ENCODE measurements at places on chromosomes 2 and 18.
A peak's percentile ranks its signal among the peaks of the same experiment; 100 is the strongest.

GRCh38 chr18:14093307-14093915 is 38.8 kb downstream of the ZNF519 start:
- no peak for DNase-seq

DNA sequence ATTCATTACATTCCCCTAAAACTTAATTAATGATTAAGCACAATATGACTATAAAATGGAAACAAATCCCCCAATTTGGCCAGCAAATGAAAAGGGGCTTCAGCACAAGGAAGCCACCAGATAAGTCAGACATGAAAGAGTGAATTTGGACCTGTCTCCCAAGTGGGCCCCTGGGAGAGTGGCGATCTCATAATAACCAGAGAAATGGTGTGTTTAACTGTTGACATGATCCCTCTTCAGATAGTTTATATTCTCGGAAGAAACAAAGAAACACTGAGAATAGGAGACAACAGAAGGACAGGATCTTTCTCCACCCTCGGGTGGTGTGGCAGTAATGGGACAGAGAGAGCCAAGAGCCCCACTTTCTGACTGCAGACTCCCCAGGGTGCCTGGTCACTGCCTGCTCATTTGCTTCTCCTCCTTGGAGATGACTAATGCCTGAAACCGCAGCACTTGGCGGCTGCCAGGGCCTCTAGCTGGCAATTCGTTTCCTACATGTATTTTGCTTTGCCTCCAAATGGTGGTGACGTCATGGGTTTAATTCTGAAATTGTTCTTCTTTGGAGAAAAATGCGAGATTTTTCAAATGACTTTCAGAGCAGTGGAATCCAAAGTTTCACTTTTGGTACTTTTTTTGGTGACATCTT is 46.4 kb upstream of the SPP2 start:
- peak; percentile 4 for DNase-seq

GRCh38 chr18:51611326-51611725 is 413.8 kb upstream of the MEX3C start:
- no peak for DNase-seq

- no peak for DNase-seq
Measured at GRCh38 chr2:98126061-98126460, 39.1 kb downstream of the VWA3B start.

GRCh38 chr18:58080451-58080850 is 36.4 kb downstream of the NEDD4L start:
- no peak for DNase-seq

DNA sequence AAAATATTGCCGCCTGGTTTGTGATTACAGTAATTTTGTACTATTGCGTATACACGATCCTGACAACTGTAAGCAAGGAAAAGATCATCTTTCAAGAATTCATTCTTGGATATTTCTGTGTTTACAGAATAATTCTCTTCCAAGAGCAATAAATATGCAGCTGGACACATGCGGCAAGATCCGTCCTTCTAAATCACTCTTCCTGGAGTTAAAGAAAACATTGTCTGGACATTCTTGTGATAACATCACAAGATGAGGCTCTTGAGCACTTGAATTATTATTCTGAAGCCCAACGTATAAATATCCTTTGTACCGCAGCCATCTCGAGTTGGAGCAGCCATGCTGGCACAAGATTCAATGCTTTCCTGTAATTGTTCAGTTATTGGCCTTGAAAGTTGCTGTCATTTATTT is 9.9 kb downstream of the FHL2 start:
- no peak for DNase-seq

GRCh38 chr2:152335016-152335725 is at the start of gene FMNL2:
TSS of gene FMNL2 (plus strand) at chr2:152335174.
- DNase-seq = peak; percentile 81

DNA sequence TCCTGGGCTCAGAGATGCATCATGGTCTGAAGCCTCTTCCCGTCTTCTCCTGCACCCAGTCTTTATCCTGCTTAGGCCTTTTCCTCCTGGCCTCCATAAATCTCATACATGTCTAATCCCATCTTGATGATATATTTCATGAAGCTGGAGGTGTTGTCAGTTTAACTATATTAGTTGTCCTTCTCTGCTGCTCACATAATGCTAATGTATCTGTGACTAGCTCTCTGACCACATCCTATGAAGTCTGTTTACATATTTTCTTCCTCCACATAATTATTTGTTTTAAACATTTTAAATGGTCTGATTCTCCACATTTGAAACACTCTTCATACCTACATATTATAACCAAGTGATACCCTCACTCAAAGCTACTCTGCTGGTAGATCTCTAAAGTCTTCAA is 315.2 kb upstream of the RND3 start:
- DNase-seq = no peak

- DNase-seq = no peak
Measured at GRCh38 chr2:218295029-218295428, 2.7 kb upstream of the TMBIM1 start.

GRCh38 chr2:110215091-110215490 is 2.7 kb upstream of the MTLN start:
- no peak for DNase-seq

GRCh38 chr2:74922592-74923227 is 35.7 kb upstream of the POLE4 start:
- DNase-seq = peak; percentile 67

All from KBM-7 (cell line).